ENCODE measurements at places on chromosomes 3 and 15. TPM values are rescaled to one million over a fixed set of nuclear protein-coding genes. Genes with fewer than 3 reads are reported as not detected.

UBXN7 gene
- total RNA-seq: 14.4 TPM

MUSTN1 gene
- 0.56 TPM for total RNA-seq

TLR9 gene
- not detected for total RNA-seq

VIPR1 gene
- total RNA-seq: 7.7 TPM

SLC6A20 gene
- not detected for total RNA-seq

BFSP2 gene
- total RNA-seq: not detected

NCBP2 gene
- total RNA-seq: 78.0 TPM

ZNF662 gene
- 0.85 TPM for total RNA-seq

CRYGS gene
- total RNA-seq: 0.77 TPM

FSTL1 gene
- total RNA-seq: 2,112 TPM

CRYBG3 gene
- total RNA-seq: 41.2 TPM

P4HTM gene
- 45.7 TPM for total RNA-seq

GP9 gene
- not detected for total RNA-seq

ACTRT3 gene
- total RNA-seq: 3.1 TPM

Measured in regular cardiac myocyte (primary cell).